ENCODE measurements at places on chromosomes 16 and 17.

- no peak for DNase-seq
Observed at GRCh38 chr17:27241346-27241946, 52.5 kb upstream of the WSB1 start.

DNA sequence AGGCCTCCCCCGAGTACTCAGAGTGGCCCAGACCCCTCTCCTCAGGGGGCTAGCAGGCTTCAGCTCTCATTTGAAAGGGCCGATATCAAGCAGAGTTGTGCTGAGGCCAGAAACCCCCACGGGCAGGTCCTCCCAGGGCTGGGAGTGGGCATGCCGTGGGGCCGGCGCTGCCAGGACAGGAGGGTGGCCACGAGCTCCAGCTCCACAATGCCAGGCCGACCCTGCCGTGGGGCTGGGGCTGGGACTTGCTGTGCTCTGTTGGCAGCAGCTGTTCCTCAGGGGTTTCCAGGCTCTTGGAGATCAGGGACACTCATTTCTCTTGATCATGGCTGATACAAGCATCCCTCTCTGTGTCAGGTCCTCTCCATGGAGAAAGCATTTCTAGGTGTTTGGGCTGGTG lies 3.2 kb upstream of the NPB start:
- no peak for DNase-seq

DNA sequence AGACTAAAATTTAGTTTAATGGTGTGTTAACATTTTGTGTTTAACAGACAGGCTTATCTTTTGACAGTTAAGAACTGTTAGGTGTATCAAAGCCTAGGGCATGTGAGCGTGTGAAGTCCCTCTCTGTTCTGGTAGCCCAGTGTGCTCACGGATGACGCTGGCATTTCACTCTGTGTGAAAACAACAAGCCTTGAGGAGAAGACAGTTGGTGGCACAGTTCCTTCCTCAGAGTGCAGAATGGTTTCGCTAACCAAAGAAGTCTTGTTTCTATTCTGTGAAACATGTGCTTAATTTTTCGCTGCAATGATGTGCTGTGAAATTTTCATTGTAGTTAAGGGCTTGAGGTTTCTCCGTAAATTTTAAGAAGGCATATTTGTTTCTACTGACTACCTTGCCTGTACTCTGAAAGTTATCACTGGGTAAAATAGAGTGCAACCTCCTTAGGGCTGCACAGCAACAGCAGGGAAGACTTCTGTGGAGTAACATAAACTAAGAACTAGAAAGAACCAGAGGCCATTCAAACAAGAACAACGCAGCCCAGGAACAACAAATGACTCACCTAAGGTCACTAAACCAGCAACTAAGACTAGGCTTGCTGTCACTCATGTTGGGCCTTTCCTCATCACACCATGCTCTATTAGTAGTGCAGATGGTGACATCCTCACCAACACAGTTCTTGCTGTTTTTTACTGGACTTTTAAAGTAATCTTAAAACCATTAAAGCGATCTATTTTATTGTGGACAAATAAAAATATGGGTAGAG lies 33.4 kb downstream of the BRD7 start:
- no peak for DNase-seq

DNA sequence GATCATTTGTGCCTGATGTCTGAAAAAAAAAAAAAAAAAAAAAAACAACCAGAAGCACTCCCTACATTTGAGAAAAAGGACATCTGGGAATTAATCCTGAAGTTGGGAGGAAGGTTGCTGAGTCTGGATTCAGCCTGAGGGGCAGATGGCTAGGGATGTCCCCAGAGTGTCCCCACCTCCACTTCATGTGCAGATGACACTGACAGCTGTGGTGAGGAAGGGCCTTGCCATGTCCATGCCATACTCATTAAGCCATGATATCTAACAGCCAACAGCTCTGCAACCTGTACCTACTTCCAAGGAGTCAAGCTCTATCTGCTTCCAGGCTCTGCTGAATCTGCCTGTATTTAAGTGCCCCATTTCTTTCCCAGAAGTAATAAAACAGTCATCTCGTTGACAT lies 356.0 kb downstream of the CA10 start:
- no peak for DNase-seq

DNA sequence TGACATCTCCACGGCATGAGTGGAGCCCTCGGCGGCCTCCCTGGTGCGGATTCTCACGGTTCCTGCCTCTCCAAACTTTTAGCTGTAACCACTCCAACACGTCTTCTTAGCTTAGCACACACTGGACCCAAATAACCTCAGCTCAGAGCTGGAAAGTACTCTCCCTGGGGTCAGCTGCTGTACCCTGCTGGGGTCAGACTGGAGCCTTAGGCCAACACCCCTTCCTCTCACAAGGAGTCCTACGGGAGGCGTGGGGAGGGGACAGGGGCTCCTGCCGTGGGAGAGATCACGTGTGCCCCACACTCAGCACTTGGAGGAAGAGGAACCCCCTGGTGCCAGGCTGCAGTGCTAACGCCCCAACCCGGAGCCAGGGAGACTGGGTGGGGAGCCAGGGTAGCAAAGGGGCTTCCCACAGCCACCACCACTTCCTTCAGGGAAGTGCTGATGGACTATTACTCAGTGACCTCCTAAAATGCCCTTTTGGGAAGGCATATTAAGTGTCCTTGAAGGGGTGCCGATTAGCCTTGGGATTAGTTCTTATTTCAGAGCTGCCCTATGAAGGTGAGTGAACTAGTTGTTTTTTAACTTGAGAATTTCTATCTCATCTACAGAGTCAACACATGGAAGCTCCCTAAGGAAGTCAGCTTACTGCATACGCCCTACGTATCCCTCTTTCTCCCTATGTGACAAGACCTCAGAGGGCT lies 124.0 kb downstream of the HIC1 start:
- DNase-seq = no peak

DNA sequence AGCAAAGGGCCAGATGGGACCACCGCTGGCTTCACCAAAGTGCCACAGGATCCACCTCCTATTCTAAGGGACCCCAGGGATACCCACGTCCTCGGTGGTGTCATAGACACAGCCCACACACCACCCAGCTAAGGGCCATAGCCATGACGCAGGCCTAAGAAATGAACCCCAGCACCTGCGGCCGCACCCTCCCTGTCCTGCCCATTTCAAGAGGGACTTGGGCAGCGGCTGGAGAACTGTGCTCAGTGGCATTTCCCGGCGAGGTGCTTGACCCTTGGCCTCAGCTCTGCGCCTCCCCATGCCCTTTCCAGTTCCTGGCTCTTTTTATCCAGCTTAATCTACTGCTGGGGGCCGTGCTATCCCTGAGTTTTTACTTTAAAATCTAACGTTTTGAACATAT lies 27.3 kb downstream of the ZNF778 start:
- DNase-seq = no peak

GRCh38 chr17:40618754-40619625 lies 28.6 kb downstream of the SMARCE1 start:
- no peak for DNase-seq

GRCh38 chr17:81966343-81967243 lies 5.6 kb upstream of the NOTUM start:
- DNase-seq = no peak

DNA sequence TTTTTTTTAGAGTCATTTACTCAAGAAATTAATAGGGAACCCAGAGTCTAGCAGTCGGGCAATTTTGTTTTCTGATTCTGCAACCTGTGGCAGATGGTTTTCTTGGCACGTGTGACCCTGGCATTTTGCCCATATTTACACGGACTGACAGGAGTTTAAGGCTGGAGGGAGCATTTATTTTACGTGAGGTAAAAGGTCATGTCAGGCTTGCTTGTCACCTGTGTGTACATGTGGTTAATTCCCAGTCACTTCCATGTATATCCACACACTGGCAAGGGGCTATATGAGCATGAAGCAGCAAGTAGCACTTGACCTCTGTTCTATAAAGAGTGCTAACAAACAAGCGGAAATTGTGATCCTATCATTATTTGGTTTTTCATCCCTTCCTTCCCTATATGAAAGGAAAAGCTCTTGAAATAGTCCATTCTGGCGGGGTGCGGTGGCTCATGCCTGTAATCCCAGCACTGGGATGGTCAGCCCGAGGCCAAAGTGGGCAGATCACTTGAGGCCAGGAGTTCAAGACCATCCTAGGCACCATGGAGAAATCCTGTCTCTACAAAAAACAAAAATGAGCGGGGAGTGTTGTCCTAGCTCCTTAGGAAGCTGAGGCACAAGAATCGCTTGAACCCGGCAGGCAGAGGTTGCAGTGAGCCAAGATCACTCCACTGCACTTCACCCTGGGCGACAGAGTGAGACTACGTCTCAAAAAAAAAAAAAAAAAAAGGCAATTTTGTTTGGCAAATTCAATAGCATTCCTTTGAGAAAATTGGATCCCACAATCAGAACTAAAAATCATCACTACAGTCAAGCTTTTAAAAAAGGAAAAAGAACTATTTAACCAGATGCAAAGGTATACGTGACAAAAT lies 2.1 kb downstream of the SPAG9 start:
- DNase-seq = no peak

DNA sequence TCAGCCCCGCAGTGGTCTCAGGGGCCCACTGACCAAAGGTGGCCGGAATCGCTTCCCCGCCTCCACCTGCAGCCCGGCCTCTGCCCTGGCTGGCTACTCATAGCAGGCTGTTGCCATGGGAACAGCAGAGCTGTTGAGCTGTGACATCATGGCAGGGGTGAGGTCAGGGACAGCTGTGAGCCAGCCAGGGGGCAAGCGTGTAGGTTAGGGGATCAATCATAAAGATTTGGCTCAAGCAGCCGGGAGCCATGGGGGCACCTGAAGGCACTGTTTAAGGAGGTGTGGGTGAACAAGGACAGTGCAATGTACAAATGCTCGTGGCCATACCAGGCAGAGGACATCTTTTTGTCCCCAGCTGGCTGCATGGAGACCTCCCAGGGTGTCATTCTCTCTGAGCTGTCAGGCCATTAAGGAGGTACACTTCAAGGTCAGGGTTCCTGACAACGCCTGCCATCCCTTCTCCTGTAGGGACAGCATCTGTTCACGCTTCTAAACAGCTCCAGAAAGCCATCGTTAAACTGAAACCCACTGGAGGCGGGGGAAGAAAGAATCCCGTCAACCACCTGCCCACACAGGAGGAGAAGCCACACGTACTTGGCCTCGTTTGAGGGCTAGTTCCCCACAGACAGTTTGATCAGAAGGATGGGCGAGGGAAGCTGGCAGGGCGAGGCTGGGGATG lies at the start of gene CEP295NL:
TSS of gene CEP295NL (minus strand) at position 101 of the 679 bp plus-strand sequence. CDS start 1,373 bp downstream, outside the sequence.
- DNase-seq = no peak

DNA sequence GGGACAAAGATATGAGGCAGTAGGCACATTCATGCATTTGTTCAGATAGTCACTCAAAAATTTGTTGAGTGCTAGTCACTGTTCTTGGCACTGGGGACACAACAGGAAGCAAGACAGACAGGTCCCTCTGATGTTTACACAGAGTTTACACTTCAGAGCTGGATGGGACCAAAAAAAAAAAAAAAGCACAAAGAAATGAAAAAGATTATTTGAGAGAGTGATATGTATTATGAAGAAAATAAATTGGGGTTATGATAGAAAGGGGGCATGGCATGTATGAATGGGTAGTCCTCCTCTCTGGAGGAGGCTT lies 3.5 kb upstream of the YPEL2 start:
- no peak for DNase-seq

DNA sequence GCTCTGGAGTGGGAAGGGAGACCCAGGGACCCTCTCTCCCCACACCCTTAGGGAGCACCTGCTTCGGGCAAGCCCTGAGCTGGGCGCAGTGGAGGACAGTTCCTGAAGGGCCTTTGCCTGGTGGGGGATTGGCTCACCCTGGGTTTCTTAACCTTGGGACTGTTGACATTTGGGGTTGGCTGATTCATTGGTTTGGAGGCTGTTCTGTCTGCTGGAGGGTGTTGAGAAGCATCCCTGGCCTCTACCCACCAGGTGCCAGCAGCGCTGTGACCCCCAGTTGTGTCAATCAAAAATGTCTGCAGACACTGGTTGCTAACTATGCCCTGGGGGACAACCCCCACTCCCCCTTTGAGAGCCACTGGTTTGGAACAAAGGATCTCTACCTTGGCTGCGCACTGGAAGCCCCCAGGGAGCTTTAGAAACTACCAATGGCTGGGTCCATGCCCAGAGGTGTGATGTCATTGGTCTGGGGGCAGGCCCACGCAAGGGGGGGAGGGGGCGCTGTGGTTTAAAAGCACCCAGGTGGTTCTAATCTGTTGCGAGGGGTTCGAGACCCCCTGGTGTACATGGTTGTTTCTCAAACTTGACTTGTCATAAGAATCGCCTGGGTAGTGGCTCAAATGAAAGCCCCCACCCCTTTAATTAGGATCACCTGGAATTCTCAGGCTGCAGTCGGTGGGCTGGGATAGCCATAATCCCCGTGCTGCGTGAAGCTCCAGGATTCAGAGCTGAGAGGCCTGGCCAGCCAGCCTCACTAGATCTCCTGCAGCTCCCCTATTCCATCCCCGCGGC lies 151.9 kb upstream of the GSE1 start:
- DNase-seq = no peak

DNA sequence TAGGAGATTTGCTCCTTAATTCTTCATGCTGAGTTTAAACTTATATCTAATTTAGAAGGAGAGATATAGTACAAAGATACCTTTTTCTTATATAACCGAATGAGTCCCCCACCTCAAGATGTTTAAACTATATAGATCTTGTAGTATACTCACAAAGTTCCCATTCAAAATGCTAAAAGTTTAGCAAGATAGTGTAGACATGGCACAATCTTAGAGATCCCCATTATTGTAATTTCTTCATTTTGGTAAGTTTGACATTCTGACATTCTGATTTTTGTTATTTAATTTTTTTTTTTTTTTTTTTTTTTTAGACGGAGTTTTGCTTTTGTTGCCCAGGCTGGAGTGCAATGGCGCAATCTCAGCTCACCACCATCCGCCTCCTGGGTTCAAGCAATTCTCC lies 22.8 kb downstream of the SNTB2 start:
- no peak for DNase-seq

DNA sequence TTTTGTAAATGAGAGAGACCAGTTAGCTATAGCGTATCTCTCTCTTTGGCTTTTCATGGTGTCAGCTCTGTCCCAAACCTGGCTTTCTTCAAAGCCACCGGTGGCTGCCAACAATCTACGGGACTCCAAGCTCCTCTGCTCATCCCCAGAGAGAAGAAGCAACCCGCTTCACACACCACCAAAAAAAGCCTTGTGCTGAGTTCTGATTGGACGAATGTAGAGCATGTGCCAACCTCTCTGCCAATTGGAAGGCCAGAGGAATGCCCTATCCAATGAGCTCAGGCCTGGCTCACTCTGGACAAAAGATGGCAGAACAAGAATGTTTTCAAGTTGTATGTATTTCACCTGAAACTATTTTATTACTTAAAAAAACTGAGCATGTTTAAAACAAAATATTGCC lies 202.4 kb downstream of the C16orf95 start:
- DNase-seq = no peak

DNA sequence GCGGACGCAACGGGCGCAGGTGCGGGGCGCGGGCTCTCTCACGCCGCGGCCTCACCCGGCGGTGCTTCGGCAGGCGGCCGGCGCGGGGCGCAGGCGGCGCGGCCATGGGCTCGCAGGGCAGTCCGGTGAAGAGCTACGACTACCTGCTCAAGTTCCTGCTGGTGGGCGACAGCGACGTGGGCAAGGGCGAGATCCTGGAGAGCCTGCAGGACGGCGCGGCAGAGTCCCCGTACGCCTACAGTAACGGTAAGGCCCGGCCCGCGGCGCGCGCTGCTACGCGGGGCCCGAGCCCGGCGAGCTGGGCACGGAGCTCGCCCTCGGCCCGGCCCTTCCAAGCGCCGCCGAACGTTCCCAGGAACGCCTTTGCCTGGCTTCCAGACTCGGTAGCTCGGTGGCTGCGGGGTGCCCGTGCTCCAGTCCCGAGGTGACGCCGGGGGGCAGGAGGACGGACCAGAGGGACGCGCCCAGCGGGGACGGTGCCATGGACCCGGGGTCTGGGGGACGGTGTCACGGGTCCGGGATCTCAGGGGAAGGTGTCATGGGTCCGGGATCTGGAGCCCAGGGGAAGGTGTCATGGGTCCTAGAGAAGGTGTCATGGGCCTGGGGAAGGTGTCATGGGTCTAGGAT lies 435 bp downstream of the RAB40C start:
- no peak for DNase-seq

- no peak for DNase-seq
Observed at GRCh38 chr16:66612422-66612821, 7.9 kb downstream of the CMTM3 start.
